ENCODE measurements at places on chromosomes 5 and 9.

- DNase-seq = no peak
Measured at GRCh38 chr5:64437496-64437895, 68.3 kb upstream of the RGS7BP start.

DNA sequence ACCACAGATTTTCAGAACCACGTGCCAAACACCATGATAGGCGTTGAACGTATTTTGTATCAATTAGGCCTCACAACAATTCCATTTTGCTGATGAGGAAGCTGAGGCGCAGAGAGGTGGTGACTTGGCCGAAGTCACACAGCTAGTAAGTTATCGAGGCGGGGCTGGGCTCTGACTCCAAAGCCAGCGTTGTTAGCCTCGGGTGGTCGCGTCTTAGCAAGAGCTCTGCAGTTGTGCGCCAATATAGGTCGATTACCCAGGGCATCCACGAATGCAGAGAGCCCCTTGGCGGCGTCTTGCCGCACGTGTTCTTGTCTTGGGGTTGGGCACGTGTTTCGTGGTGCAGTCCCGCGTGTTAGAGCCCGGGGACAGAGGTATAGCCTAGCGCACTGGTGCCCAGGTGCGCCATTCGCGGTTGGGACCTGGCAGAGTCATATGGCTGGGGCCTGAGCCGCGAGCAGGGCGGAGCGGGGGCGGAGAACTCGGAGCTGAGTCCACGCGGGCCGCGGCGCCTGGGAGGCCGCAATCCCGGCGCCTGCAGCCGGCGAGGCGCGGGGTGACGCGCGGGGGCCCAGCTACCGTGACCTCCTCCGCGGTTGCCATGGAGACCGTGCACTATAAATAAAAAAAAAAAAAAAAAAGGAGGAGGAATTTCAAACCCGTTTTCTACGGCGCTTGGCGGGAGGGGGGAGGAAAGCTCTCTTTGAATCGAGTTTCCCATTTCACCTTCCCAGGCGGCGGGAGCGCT is 62.3 kb downstream of the CXXC5 start:
- peak; percentile 59 for DNase-seq

- peak; percentile 68 for DNase-seq
Measured at GRCh38 chr9:113511856-113512761, 48.6 kb downstream of the RGS3 start.

GRCh38 chr9:100525563-100525962 is 52.3 kb upstream of the CAVIN4 start:
- no peak for DNase-seq

GRCh38 chr9:90322296-90322695 is 320.3 kb downstream of the DIRAS2 start:
- DNase-seq = no peak

DNA sequence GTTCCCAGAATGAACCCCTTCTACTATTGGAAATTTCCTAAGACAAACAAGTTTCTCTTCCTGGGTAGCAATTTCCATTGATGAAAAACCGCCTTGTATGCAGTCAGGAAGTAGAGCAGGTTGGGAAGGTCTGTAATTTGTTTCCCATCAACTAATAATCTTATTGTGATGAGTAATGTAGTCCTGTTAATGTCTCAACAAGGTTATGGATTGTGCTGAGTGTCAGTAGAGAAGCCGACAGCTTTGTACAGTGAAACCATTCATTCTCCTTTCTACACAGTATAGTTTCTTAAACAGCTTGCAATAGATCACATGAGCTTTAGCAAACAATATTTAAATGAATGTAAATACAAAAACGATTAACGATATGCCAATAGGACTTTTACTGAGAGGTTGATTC is 355.4 kb upstream of the WWC1 start:
- no peak for DNase-seq

DNA sequence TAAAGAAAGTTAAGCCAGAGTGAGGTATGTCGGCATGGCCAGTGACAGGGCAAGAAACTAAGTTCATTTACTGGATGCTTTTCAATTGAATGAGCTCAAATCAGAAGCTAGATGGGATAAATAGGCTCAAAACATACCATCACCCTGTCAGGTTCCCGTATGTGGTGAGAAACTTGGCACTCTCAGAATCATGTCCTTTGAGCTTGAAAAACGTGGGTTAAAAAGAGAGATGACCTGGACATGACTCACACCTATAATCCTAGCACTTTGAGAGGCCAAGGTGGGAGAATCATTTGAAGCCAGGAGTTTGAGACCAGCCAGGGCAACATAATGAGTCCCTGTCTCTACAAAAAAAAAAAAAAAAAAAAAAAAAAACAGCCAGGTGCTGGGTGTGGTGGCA is 121.7 kb upstream of the RGMB start:
- DNase-seq = no peak

DNA sequence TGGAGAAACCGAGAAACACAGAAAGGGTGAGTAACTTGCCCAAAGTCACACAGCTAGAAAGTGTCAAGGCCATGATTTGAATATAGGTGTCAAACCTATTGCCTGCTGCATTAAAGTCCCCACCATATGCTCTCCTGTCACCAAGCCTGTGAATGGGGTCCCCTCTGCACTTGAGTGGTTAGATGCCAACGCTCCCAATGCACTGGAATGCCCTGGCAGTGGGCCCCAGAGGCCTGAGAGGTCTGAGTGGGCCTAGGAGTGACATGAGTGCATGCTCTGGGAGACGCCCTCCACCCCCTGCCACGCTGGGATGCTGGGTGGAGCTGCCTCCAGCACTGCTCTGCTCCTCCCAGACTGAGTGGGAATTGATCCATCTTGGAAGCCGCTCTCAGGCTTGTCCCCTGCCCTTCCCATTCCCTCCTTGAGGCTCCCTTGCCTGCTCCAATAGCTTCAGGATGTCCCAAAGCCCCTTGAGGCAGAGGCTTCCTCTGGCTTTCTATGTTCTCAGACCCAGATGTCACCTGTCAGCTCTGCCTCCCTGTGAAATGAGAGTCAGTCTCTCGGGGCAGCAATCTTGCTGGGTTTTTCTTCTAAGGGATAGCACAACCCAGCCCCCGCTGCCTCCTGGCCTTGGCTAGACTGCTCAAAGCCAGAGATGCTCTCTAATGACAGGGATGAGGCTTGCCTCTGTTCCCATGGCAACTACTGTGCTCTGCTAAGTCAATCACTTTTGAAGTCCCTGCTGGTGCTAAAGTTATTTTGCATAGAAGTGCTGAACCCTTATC is 6.6 kb upstream of the ARSI start:
- DNase-seq = no peak

- DNase-seq = no peak
Measured at GRCh38 chr5:60829490-60830266, 14.4 kb downstream of the ELOVL7 start.

DNA sequence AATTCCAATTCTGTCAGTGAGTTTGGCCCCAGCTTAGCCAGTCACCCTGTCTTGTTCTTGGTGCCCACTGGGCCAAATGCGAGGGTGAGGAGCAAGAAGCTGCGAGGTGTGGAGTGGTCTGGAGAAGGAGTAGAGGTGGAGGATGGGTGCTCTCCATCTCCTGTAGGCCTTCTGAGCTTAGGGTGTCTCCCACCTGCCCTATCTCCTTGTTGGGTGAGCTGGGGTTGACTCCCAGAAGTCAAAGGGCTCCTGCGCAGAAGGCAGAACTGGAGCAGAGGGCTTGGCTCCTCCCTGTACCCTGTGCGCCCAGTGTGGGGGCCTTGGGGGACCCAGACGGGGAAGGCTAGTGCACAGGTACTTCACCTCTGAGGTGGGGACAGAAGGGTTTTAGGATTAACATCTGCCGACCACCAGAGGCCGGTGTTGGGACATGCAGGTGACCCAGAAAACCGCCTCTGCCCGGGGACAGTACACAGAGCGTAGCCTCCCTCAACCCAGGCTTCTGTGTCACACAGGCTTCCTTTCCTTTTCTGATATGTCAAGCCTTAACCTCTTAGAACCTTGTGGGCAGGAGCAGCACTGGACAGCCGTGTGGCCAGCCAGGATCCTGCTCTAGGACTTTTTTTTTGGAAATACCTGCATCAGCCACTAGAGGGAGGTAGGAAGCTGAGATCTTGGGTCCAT is 16.9 kb downstream of the IL5 start:
- DNase-seq = peak; percentile 3

- DNase-seq = no peak
Measured at GRCh38 chr9:95505717-95506427, 10.9 kb downstream of the PTCH1 start.

DNA sequence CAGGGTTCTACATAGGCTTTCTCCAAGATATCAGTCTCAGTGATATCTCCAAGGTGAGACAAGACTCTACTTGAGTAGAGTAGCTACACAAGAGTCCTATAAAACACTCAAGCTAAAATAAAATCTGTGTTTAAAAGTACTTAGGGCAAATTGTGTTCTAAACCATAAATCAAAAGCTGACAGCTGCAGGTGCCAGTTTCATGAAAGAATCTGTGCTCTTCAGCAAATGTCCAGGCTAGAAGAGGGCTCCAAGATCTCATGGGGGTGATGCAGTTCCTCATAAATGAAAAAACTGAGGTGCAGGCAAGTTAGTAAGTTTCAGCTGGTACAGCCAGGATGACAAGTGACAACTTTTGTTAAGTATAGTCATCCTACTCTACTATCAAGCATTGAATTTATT is 142.8 kb upstream of the TNPO1 start:
- no peak for DNase-seq

DNA sequence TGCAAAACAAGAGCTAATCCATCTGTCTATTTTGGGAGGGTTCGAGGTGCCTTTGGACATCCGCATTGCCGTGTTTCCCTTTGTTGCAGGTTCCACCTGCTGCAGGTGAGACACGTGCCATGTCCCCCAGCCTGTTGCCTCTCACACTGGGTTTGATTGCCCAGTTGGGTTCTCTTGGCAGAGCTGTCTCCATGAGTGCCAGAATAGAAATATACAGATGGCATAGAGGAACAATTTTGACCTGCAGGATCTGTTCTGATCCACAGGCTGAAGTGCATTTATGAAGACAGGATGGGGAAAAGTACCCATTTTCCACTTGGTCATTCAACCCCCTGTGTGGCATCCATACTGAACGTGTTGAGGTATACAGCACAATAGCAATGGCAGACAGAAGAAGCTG is 178.1 kb downstream of the SGCD start:
- DNase-seq = no peak
